Glutamatergic neuron (in vitro differentiated cells): ENCODE measurements at places on chromosomes 6 and 20. TPM values are rescaled to one million over a fixed set of nuclear protein-coding genes. Genes with fewer than 3 reads are reported as not detected.

BMP7 gene
- total RNA-seq: 8.7 TPM

AFG1L gene
- 9.4 TPM for total RNA-seq

DNA sequence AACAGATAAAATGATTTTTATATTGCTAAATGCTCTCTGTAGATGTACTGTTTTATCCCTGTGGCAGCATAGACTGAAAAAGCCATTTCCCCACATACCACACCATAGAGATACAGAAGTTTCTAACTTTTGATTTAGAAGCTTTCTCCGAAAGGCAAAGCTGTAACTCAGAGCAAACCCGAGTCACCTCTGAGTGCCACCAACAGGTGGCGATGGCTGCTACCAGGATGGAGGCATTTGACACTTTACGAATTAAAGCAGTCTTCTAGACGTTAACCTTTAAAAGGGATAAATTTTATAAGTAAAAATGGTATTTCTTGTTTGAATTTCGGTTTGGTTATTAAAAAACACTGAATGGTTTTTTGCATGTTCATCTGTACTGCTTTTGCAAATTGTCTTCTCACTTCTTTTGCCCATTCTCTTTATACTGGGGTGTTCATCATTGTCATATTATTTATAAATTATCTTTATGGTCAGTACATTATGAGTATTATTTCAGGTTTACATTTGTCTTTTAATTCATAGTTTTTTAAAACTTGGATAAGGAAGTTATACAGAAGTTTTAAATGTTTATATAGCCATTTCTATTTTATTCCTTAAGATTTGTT is 201.0 kb upstream of the CEP162 start:
- H3K36me3 ChIP-seq: no peaks in the 10 kb centered on the region
- H3K4me1 ChIP-seq: peaks cover 23% of the 10 kb centered on the region
- H3K4me3 ChIP-seq: no peak overlapping the region
- peak; percentile 63 for DNase-seq

DNA sequence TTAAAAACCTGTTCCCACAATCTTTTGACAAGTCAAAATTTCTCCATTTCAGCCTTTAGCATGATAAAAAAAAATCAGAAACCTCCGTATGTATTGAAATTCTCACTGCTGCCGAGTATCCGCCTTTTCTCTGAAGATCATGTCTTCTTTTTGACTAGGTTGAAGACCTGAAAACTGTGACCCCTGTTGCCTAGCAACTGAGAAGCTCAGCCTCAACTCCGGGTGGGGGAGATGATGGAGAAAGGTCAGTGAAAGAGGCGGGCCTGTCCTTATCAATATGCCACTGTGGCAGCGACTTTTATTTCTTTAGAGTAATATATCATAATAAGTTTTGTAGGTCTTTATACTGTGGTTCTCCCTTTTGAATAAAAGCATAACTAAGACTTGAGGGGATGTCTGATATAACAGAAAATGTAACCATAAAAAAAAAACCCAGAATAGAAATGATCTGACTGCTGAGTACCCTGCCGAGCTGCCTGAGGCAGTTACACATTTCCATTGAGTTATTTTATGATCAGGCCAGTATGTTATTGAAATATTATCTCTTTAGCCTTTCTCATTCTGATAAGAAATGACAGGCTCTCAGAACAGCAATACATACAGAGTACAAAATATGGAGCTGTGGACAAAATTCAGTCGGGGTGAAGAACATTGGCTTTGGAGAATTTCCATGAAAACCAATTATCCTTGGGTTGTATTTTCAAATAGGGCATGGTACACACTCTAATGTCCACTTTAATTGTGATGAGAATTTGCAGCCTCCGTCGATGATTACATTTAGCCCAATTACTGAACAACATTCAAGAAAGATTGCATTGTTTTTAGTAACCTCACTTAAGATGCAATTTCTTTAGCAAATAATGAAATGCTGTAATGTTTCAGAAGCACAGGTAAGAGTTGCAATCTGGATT is 136.7 kb upstream of the EEF1E1 start:
- no peaks in the 10 kb centered on the region for H3K36me3 ChIP-seq
- no peak for DNase-seq
- no peaks in the 10 kb centered on the region for H3K27me3 ChIP-seq
- no peak overlapping the region for H3K4me3 ChIP-seq
- H3K27ac ChIP-seq: no peak overlapping the region
- H3K4me1 ChIP-seq: peaks cover 4% of the 10 kb centered on the region

IYD gene
- total RNA-seq: not detected

GRCh38 chr6:97701801-97702200 is 418.8 kb upstream of the MMS22L start:
- H3K27me3 ChIP-seq: peaks cover 2% of the 10 kb centered on the region
- H3K27ac ChIP-seq: no peak overlapping the region
- no peak overlapping the region for H3K4me3 ChIP-seq
- H3K4me1 ChIP-seq: peaks cover 8% of the 10 kb centered on the region
- H3K36me3 ChIP-seq: no peaks in the 10 kb centered on the region

TCP11 gene
- total RNA-seq: not detected

DNA sequence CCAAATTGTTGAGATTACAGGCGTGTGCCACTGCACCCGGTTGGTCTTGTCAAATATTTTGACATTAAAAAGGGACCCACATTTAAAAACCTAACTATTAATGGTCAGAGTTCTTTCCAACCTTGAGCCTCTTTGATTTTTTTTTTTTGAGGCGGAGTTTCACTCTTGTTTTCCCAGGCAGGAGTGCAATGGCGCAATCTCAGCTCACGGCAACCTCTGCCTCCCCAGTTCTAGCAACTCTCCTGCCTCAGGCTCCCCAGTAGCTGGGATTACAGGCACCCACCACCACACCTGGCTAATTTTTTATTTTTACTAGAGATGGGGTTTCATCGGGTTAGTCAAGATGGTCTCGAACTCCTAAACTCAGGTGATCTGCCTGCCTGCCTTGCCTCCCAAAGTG is 31.3 kb downstream of the CTNNBL1 start:
- H3K27ac ChIP-seq: no peak overlapping the region
- no peak for DNase-seq
- no peaks in the 10 kb centered on the region for H3K27me3 ChIP-seq
- H3K4me1 ChIP-seq: peaks cover 44% of the 10 kb centered on the region
- H3K36me3 ChIP-seq: no peaks in the 10 kb centered on the region

DNA sequence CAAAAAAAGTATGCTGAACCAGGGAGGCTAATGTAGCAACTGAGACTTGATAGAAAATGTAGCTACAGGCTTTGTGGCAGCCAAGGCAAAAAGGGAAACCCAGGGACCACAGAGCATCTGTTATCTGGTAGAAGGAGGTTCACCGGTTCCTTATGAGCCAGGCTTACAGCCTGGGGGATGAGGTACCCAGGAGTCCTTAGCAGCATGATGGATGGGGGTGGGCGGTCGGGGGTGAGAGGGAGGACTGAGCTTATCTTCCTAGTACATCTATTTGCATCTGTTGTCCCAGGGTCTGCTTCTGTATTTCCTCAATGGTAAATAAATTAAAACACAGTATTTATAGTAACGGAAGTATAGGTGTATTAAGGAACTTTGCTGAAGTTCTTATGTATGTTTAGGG is 1.1 kb upstream of the GDAP1L1 start:
- H3K4me3 ChIP-seq: no peak overlapping the region
- H3K27ac ChIP-seq: no peak overlapping the region
- H3K4me1 ChIP-seq: peaks cover 2% of the 10 kb centered on the region
- H3K27me3 ChIP-seq: peaks cover 1% of the 10 kb centered on the region
- DNase-seq: no peak

- H3K36me3 ChIP-seq: peaks cover 8% of the 10 kb centered on the region
- H3K4me1 ChIP-seq: no peaks in the 10 kb centered on the region
- H3K4me3 ChIP-seq: no peak overlapping the region
- no peak overlapping the region for H3K27ac ChIP-seq
Observed at GRCh38 chr20:18989736-18990474, 176.3 kb downstream of the SCP2D1 start.

DNA sequence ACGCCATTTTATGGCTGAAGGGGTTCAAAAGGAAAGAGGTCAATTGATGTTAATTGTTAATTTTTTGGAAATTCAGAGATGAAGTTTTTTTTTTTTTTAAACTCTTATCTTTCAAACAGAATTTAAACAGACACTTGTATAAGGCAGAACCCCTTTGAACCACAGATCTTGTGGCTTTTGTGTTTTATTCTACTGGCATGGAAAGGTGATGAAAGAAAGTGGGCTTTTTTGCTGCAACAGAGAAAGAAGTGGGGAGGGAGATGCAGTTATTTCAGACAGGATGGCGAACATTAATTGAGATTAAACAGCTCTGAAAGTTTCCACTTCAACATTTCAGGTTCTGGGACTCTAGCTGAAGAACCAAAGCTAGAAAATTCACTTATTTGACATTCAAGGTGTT is 200.9 kb downstream of the GJA10 start:
- no peak overlapping the region for H3K4me3 ChIP-seq
- peaks cover 2% of the 10 kb centered on the region for H3K27me3 ChIP-seq
- peaks cover 4% of the 10 kb centered on the region for H3K4me1 ChIP-seq
- H3K27ac ChIP-seq: no peak overlapping the region
- H3K36me3 ChIP-seq: no peaks in the 10 kb centered on the region

- no peaks in the 10 kb centered on the region for H3K27me3 ChIP-seq
- H3K4me3 ChIP-seq: peak within 1 kb of the TSS; percentile 99
- peak within 1 kb of the TSS; percentile 87 for H3K27ac ChIP-seq
- peaks cover 4% of the 10 kb centered on the region for H3K4me1 ChIP-seq
Observed at GRCh38 chr6:28252009-28252975, at the start of gene ZKSCAN4. Gene ZKSCAN4 (minus strand): TSS chr6:28252269. CDS start chr6:28251980, 289 bp downstream.

DNA sequence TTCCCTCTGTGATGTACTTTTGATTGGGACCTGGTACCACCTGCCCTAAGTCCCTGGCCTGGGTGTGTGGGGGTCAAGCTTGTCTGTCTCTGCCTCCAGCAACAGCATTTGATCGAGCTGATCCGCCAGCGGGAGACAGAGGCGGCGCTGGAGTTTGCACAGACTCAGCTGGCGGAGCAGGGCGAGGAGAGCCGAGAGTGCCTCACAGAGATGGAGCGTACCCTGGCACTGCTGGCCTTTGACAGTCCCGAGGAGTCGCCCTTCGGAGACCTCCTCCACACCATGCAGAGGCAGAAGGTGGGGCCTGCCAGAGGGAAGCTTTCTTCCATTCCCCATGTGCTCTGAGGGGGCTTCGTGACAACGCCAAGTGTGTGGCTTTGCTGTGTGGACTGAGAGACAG is 5.4 kb downstream of the GID8 start:
- no peak for DNase-seq
- H3K4me1 ChIP-seq: peaks cover 6% of the 10 kb centered on the region
- no peak overlapping the region for H3K27ac ChIP-seq

SOBP gene
- 16.1 TPM for total RNA-seq

DNA sequence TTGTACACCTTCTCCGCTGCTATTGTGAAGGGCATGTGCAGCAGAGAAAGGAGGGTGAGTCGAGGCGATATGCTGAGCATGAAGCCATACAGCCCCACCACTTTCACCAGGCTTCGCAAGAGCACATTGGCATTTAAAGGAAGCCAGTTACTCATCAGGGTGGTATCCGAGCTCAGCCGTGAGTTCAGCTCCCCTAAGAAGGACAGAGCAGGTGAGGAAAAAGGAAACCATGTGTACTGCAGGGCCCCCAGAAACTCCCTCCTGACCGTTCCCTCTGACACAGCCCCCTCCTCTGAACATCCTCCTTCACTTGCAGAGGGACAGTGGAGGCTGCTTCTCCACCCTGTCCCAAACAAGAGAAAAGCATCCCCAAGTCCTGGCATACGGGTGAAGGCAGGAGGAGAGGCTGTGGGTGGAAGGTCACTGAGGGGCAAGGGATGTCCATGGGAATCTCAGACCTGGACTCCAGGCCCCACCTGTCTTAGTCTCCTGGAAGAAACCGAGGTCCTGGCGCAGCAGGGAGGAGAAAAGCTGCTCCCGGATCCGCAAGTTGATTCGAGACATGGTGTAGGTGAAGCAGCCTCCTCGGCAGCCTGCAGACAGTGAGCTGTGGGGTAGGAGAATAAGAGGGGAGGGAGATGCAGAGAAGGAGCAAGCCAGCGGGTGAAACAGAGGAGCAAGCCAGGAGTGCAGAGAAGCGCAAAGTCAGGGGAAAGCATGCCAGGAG is 3.2 kb downstream of the TAP2 start:
- no peaks in the 10 kb centered on the region for H3K27me3 ChIP-seq
- no peak for DNase-seq
- H3K27ac ChIP-seq: no peak overlapping the region
- H3K4me3 ChIP-seq: no peak overlapping the region
- H3K4me1 ChIP-seq: no peaks in the 10 kb centered on the region

PRRT1 gene
- total RNA-seq: 5.1 TPM

TMEM30A gene
- 88.3 TPM for total RNA-seq

NKAPL gene
- total RNA-seq: 0.69 TPM

DNA sequence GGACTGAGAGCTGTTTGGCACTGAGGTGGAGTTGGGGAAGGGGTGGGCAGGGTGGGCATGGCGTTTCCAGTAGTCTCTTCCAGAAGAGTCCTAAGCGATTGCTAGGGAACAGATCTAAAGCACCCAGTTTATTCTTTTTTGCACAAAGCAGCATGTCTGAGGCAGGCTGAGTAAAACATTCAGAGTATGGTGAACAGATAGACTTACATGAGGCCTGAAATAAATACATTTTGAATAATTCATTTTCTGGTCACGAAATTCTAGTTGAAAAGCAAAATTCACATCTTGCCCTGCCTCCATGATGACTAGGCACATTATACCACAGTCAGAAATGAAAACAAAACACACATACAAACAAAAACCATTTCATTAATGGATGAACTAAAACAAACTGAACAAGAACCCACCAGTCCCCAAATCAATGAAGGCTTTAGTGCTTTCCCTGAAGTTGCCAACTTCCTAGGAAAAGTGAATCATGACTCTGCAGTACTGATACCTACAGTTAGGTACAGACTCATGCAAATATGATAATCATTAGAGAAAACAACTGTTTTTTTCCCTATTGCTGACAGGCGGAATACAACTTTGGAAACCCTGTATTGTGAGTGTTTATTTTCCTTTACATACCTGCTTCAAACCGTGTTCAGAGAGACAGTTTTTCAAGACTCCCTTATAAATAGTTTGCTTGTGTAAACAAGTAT is 702.9 kb upstream of the POU3F2 start:
- H3K4me3 ChIP-seq: no peak overlapping the region
- no peaks in the 10 kb centered on the region for H3K36me3 ChIP-seq
- no peak overlapping the region for H3K27ac ChIP-seq
- H3K27me3 ChIP-seq: no peaks in the 10 kb centered on the region

TXLNB gene
- not detected for total RNA-seq

DNA sequence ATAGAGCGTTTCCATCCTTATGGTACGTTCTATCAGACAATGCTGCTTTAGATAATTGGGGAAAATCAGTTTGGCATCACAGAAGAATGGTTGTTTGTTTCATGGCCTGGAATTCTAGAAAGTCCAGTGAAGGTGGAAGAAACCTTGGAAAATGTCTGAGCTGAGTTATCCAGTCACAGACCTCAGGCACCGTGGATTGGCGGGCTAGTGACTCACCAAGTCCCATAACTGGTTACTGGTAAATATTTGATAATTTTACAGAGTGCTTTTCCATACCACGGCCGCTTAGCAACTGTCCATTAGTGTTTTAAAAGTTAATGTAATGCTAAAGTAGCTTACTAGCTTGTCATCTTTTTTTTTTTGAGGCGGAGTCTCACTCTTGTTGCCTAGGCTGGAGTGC is 99.4 kb downstream of the SLC35B3 start:
- no peak for DNase-seq
- no peaks in the 10 kb centered on the region for H3K27me3 ChIP-seq
- no peaks in the 10 kb centered on the region for H3K36me3 ChIP-seq
- no peak overlapping the region for H3K27ac ChIP-seq
- no peaks in the 10 kb centered on the region for H3K4me1 ChIP-seq

STX7 gene
- 62.7 TPM for total RNA-seq

- H3K4me1 ChIP-seq: peaks cover 26% of the 10 kb centered on the region
- H3K4me3 ChIP-seq: no peak overlapping the region
- no peak for DNase-seq
- H3K27ac ChIP-seq: peak overlapping the region; percentile 90
Observed at GRCh38 chr6:119493980-119494379, 144.4 kb upstream of the MAN1A1 start.

- H3K4me1 ChIP-seq: peaks cover 19% of the 10 kb centered on the region
- H3K27ac ChIP-seq: no peak overlapping the region
- peaks cover 2% of the 10 kb centered on the region for H3K27me3 ChIP-seq
- no peak for DNase-seq
Observed at GRCh38 chr6:3456395-3456897, 404 bp downstream of the SLC22A23 start.
